Calu3 (cell line): ENCODE measurements at places on chromosomes 12 and 14.

- H3K4me1 ChIP-seq, result peaks cover 18% of the 10 kb centered on the region
- H3K27me3 ChIP-seq, result no peaks in the 10 kb centered on the region
- H3K4me3 ChIP-seq, result no peak overlapping the region
- no peak for DNase-seq
- H3K27ac ChIP-seq, result no peak overlapping the region
These were observed 178.1 kb upstream of the ARHGAP5 start for GRCh38 chr14:31898838-31899528.

DNA sequence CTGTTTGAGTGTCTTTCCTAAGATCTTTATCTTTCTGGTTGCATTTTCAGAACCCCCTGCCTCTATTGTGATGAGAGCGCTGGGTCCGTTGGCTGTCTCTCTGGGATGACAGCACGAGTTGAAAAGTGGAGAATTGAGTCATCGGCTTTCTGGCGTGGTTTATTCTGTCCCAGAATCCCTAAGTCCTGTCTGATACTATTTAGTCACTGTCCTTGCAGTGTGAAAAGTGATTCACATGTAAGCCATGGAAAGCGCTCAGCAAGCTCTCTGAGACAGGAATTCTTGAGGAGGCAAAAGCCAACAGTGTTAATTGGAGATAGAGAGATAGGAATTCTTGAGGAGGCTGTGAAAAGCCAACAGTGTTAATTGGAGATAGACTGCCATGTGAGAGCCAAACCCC is 121.7 kb downstream of the CHST11 start:
- H3K27ac ChIP-seq, result no peak overlapping the region
- no peak overlapping the region for H3K4me3 ChIP-seq
- H3K27me3 ChIP-seq, result peaks cover 16% of the 10 kb centered on the region
- no peaks in the 10 kb centered on the region for H3K4me1 ChIP-seq
- DNase-seq, result no peak

GRCh38 chr14:92850492-92850891 is 56.4 kb downstream of the GOLGA5 start:
- H3K27ac ChIP-seq, result no peak overlapping the region
- DNase-seq, result no peak
- no peaks in the 10 kb centered on the region for H3K36me3 ChIP-seq
- H3K4me1 ChIP-seq, result peaks cover 8% of the 10 kb centered on the region

- no peak for DNase-seq
- H3K36me3 ChIP-seq, result no peaks in the 10 kb centered on the region
- H3K4me1 ChIP-seq, result no peaks in the 10 kb centered on the region
- no peaks in the 10 kb centered on the region for H3K27me3 ChIP-seq
- H3K4me3 ChIP-seq, result no peak overlapping the region
- no peak overlapping the region for H3K27ac ChIP-seq
These were observed 98.0 kb downstream of the MYRFL start for GRCh38 chr12:69922999-69923398.

DNA sequence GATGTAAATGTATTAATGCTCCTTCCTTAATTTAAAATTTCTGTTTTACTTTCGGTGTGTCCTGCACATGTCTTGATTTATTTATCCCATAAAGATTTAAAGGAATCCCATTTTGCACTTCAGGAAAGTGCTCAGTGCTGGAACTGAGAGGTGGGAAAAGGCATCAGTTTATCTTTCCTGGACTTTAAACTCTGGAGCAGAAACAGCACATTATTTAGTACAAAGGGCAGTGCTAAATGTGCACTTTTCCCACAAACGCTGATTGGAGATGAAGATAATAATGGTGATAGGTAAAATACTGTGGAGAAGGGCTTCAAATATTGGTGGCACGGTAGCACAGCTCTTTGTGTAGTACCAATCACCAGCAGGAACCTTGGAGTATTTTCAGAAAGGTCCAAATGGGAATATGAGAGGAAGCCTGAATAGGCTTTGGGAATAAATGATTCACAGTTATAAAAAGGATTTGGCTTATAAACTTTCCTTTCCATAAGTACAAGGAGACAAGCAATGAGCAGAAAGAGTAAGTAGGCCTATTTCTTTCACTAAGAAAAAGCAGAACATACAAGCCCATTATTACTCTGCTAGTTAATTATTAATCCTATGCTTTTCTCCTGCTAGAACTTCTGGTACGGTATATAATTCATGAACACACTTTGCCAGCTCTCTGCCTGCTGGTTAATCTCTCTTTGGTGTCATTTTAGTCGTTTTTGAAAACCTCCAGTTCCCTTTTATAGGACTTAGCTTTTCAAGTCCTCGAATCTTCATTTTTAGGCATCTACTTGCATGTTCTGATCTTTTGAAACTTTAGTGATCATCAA is 58.3 kb downstream of the SLC15A5 start:
- DNase-seq, result no peak
- H3K4me1 ChIP-seq, result peaks cover 8% of the 10 kb centered on the region
- no peak overlapping the region for H3K4me3 ChIP-seq
- no peaks in the 10 kb centered on the region for H3K27me3 ChIP-seq
- no peaks in the 10 kb centered on the region for H3K36me3 ChIP-seq
- no peak overlapping the region for H3K27ac ChIP-seq
